ENCODE measurements at places on chromosomes 6 and 20.
A peak's percentile ranks its signal among the peaks of the same experiment; 100 is the strongest.

GRCh38 chr6:108565091-108565766 is 4.5 kb downstream of the FOXO3 start:
- DNase-seq, result no peak

DNA sequence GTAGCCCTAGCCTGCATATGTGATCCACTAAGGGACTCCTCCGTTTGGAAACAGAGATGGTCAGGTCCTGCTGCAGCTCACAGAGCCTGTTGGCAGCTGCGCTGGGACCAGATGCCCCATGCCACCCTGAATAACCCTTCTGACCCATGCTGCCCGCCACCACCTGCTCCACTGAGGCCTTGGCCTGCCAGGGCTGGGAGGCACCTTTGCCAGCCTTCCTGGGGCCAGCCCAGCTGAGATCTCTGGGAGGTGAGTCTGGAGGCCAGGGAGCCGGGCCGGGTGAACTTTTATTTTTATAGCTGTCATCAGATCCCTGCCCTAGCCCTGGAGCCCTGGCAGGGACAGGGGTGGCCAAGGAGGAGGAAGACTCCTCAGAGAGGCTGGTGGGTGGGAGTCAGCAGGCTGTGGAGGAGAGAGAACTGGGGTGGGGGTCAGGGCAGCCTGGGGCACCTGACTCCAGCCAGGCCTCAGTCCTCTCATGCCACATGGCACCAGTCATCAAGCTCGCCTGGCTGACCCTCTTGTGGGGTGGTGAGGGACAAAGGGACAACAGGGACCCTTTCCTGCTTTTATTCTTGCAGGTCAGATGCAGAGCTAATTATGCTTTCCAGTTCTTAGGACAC is 10.0 kb downstream of the CEBPB start:
- no peak for DNase-seq

DNA sequence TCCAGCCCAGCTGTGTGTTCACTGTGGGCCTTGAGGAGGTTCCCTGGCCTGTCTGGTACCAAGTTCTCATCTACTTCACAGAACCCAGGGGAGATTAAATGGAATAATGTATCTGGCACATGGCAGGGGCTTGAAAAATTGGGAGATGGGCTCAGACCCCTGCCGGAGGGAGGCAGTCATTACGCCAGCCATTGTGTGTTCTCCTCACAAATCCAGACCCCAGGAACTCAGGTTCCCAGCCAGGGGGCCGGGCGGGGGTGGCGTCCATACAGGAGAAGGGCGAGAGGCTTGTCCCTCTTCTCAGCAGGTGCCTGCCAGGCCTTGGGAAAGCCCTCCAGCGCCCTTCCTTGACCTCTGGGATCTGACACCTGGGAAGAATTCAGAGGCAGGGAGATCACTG is 8.1 kb downstream of the NOL4L start:
- no peak for DNase-seq

- DNase-seq, result no peak
Observed at GRCh38 chr20:57389695-57390603, 1.2 kb upstream of the RBM38 start.

DNA sequence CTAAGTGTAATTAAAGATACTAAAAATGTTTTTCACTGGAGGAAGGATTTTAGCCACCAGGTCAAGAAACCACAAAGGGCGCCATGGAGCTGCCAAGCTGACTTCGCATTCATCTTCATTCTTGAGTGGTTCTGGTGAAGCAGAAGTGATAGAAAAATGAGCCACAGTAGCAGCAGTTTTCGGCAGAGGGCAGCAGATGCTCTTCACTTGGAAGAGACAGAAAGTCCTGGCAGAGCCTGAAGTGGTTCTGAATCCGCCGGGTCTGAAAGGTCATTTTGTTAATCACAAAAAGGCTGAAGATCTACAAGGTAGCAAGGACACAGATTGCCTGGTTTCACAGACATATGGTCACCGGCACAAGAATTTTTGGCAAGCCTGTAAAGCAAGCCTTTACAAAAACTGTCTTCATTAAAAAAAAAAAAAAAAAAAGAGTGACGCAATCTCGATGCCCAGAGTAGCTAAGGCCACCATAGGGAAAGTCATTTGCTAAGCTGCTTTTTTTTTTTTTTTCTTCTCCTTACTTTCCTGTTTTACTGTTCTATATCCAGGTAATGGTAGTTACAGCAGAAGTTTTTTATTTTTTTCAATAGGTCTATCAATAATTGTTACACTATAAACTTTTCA is 345.1 kb upstream of the AGPAT4 start:
- peak; percentile 26 for DNase-seq

DNA sequence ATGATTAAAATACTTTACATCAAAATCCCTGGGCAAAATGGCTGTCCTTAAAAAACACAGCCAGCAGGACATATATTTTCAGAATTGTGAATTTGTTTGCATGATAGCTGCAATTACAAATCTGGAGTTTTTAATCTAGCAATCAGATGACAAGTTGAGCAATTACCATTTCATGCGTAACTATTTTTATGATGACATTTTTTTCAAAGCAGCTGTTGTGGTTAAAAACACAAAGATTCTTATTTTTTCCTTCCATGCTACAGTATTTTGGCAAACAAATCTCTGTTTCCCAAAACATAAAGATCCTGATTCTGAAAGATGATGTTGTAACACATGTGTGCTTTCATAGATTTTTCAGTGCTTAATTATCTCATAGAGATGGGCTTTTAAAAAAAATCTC is 90.2 kb downstream of the PHACTR1 start:
- DNase-seq, result no peak

- DNase-seq, result no peak
Observed at GRCh38 chr20:41138475-41139226, 1.3 kb downstream of the PLCG1 start.

DNA sequence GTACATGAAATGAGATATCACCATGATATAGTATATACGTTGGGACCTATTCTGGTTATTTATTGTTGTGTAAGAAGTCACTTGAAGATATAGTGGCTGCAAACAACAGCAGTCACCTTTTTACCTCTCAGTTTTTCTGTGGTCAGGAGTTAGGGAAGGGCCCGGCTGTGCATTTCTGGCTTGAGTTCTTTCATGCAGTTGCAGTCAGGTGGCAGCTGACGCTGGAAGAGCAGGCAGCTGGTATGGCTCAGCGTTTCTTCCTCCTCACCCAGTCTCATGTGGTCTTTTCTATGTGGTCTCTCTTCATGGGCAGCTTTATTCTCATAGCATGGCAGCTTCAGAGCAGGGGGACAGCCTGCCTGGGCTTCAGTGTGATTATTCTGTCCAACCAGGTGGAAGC is 154.4 kb downstream of the PLCB4 start:
- no peak for DNase-seq

- DNase-seq, result no peak
Observed at GRCh38 chr6:133779916-133780695, 108.8 kb upstream of the TCF21 start.

DNA sequence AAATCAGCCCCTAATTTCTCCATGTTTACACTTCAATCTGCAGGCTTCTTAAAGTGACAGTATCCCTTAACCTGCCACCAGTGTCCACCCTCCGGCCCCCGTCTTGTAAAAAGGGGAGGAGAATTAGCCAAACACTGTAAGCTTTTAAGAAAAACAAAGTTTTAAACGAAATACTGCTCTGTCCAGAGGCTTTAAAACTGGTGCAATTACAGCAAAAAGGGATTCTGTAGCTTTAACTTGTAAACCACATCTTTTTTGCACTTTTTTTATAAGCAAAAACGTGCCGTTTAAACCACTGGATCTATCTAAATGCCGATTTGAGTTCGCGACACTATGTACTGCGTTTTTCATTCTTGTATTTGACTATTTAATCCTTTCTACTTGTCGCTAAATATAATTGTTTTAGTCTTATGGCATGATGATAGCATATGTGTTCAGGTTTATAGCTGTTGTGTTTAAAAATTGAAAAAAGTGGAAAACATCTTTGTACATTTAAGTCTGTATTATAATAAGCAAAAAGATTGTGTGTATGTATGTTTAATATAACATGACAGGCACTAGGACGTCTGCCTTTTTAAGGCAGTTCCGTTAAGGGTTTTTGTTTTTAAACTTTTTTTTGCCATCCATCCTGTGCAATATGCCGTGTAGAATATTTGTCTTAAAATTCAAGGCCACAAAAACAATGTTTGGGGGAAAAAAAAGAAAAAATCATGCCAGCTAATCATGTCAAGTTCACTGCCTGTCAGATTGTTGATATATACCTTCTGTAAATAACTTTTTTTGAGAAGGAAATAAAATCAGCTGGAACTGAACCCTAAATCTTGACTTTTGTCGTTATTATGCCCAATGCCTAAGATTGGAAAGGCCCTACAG is 4.5 kb downstream of the SOX4 start:
- DNase-seq, result no peak

DNA sequence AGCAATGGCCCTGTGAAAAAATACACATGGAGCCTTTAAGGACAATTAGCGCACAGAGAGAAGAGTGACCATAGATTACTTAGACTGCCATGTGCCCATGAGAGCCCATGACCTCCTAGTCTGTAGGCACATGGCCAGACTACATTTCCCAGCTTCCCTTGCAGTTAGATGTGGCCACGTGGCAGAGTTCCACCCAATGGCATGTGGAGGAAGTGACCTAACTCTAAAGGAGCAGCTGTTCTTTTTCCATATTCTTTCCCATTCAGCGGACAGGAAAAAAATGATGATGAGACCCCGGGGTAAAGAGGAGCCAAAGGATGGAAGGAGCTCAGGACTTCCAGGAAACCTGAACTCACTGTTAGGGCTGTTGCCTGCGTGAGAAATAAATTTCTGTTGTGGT is 116.6 kb downstream of the CBLN4 start:
- DNase-seq, result no peak

DNA sequence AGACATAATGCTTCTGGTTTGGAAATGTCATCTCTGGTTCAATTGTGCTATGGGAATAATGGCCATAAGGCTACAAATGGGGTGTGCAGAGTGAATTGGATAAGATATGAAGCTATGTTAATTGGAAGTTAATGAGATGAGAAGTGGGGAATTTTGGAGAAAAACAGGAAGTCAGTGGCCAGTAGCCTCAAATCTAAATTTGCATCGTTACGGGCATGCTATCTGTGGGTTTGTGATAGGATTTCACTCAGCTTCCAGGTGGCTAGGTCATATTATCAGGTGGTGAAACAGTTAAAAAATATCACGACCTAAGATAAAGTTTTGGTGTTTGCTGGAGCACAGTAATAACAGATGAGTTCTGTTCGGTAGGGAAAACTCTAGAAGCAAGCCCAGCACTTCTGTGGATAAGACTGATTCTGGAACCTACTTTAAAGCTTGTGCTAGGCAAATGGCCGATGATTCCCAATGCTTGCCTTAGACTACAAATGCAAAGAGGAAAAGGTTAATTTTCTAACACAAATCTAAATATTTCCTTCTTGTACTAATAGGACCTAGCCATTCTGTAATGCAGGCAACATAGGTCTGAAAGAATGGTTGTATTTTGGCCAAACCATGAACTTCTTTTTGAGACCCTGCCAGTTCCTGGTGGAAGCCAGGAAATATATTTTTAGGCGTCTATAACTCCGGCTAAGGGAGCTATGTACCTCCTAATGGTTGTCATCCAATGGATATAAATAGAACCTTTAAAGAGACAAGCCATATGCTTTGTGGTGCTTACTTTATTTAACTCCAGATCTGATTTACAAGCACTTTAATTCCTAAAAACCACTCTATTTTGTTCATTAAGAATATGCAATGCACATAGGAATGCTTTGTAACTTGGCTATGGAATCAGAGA is 111.0 kb downstream of the PLCB1 start:
- no peak for DNase-seq

DNA sequence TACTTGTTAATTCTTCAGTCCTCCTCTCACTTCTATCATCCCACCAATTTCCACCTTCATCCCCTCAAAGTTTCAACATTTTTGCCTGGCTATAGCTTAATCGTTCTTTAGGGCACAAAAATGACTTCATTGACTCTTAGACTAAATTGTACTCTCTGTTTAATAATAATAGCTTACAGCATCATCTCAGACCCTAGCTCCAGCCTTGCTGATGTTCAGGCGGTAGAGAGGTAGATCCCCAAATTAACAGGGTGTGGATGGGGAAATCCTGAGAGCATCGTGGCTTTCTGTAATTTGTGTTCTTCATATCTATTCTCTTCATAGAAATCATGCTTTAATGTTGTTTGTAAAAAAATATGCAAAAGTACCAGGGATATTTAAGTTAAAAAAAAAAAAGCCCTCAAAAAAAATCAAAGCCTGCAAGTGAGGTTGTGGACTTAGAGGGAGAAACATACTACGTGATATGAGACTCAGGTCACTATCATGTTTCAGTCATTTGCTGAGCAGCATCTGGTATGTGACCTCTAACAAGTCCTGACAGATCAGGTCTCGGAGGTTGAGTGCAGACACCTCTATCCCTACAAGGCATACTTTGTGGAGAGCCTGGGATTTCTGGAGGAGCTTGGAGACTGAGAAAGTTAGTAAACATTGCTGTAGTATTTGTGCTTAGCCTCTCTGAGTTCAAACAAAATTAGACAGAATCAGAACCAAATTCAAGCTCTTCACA is 1063.3 kb upstream of the CITED2 start:
- DNase-seq, result no peak

- DNase-seq, result no peak
Observed at GRCh38 chr20:884983-885952, 30.9 kb downstream of the ANGPT4 start.

- no peak for DNase-seq
Observed at GRCh38 chr6:136657666-136658065, 107.4 kb upstream of the MAP7 start.

GRCh38 chr20:18984238-18985200 is 170.9 kb downstream of the SCP2D1 start:
- no peak for DNase-seq

DNA sequence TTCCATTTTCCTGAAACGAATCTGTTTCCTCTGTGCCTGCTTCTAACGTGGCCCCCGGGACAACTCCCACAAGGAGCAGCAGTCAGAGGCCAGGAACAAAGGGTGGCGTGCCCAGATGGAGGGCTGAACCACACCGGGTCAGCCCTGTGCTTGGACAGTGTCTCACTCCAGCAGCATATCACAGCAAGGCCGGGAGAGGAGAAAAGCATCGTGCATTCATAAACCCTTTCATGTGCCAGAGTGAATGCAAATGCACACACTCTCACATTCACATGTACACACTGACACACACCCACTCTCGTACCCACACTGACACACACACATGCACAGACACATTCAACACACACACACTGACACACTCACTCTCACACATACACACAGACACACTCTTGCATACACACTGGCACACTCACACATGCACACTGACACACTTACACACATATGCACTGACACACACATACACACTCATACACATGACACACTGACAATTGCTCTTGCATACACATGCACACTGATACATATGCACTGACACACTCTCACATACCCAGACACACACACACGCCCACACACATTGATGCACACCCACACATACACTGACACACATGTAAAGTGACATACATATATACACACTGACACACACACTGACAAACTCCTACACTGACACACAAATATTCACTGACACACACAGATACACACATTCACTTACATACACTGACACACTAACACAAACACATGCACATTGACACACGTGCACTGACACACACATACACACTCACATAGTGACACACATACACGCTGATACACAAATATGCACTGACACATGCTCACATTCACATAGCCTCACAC is 237.0 kb downstream of the LRFN2 start:
- no peak for DNase-seq

DNA sequence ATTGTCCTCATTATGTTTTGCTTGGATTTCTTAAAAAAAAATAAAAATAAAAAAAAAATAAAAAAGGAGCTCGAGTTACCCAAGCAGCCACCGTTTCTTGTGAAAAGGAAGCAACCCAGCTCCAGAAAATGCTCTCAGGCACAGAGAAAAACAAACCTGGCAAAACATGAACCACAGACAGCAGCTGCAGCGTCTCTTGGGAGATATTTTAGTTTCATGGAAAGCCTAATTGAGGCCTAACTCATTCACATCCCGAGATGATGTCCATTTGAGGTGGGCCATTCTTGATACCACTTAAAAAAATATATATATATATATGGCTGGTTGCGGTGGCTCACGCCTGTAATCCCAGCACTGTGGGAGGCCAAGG is 13.7 kb upstream of the MRAP2 start:
- no peak for DNase-seq
